ENCODE measurements at places on chromosomes 13 and 19.
A peak's percentile ranks its signal among the peaks of the same experiment; 100 is the strongest.

GRCh38 chr19:50427997-50428425 is 4.7 kb upstream of the MYBPC2 start:
- peak; percentile 44 for DNase-seq

DNA sequence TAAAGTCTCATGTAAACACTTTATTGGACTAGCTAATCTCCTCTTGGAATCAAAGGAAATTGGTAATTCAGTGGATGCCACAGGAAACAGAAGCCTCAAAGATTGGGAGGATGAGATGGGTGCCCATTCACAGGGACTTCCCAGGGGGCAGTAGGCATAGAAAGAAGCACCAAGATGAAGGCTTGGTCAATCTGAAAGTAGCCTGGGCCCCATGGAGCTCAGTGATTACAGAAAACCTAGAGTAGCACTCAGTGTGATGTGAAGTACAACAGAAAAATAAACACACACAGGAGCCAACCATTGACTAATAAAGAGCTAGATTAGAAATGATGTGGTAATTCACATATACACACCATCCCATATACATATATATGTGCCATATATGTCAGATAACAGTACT is 560.6 kb downstream of the TBC1D4 start:
- DNase-seq: no peak

GRCh38 chr13:27641711-27642502 is 20.2 kb downstream of the POLR1D start:
- no peak for DNase-seq

DNA sequence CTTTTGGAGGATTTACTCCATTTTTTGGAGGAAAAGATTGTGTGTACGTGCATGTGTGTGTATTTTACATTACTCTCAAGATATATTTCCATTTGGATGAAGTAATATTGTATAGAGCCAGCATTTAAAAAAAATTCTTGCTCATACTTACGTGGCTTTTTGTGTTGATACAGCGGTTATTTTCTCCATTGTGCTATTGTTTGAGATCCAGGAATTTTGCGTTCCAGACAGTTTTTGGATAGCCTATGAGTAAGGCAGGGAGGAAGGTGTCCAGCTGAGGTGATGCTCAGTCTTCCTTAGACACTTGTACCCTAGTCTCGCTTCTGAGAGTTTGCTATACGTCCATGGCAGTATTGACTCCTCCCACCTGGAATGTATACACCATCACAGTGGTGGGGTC is 92.2 kb upstream of the ARHGEF7 start:
- no peak for DNase-seq

DNA sequence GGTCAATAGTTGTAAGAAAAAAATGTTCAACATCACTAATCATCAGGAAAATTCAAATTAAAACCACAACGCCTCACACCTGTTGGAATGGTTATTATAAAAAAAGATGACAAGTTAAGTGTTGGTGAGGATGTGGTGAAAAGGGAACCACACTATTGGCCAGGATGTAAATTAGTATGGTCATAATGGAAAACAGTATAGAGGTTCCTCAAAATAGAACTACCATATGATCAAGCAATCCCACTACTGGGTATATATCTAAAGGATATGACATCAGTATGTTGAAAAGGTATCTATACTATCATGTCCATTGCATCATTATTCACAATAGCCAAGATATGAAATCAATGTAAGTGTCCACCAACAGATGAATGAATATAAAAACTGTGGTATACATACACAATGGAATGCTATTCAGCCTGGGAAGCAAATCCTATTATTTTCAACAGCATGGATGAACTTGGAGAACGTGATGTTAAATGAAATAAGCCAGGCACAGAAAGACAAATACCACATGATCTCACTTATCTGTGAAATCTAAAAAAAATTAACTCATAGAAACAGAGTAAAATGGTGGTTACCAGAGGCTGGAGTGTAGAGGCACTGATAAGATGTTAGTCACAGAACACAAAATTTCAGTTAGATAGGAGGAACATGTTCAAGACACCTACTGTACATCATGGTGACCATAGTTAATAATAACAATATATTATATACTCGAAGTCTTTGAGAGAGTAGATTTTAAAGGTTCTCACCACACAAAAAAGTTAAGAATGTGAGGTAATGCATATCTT is 56.6 kb downstream of the TBC1D4 start:
- DNase-seq: no peak

GRCh38 chr13:64930636-64931035 is 2299.5 kb downstream of the PCDH9 start:
- DNase-seq: no peak

DNA sequence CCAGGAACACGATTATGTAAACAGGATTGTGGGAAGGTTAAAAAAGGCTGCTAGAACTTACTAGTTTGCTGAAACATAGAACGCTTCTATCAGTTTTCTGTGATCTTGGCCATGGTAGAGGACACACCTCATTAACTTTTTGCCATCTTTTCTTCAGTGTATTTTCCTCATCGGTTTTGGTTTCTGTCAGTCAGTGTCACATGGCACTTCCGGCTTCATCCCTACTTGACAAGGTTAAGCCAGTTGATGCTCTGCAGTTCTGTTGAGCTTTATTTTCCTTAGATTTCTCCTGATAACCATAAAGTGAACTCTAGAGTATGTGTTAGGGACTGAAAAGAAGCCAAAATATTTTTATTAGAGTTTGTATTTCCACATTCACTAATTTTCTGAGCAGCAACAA is 147.5 kb downstream of the NDFIP2 start:
- DNase-seq: no peak

DNA sequence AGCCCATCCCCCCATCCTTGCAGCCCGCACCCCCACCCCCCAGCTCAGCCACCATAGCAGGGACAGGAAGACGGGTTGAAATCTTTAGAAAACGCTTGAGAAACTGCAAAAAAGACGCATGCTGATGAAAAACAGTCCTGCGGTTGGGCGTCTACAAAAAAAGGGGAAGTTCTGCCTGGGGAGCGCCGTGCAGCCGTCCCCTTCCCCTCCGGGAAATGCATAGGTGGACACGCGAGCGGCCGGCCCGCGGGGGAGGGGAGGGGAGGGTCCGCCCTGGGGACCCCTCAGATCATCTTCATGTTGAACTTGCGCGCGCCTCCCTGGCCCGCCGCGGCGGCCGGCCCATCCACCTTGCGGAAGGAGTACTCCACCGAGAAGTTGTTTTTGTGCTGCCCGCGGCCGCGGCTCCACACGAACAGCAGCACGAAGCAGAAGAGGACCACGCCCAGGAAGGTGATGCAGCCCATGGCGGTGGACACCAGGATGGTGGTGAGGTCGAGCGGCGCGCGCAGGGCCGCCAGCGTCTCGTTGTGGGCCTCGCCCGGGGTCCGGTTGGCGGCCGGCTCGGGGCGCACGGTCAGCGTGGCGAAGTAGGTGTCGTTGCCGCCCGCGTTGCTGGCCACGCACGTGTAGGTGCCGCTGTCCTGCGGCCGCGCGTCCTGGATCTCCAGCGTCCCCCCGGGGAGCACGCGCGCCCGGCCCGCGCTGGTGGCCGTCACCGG is 7.9 kb upstream of the PEAK3 start:
- DNase-seq: no peak

- no peak for DNase-seq
Measured at GRCh38 chr13:50408068-50408467, 392.8 kb downstream of the KCNRG start.

- DNase-seq: no peak
Measured at GRCh38 chr19:30001791-30002190, 59.8 kb downstream of the URI1 start.

GRCh38 chr19:16830679-16831078 is 1.5 kb downstream of the SIN3B start:
- no peak for DNase-seq

- no peak for DNase-seq
Measured at GRCh38 chr13:27587095-27587746, 33.1 kb downstream of the LNX2 start.

- DNase-seq: no peak
Measured at GRCh38 chr19:51091895-51092873, 9.5 kb upstream of the KLK14 start.

DNA sequence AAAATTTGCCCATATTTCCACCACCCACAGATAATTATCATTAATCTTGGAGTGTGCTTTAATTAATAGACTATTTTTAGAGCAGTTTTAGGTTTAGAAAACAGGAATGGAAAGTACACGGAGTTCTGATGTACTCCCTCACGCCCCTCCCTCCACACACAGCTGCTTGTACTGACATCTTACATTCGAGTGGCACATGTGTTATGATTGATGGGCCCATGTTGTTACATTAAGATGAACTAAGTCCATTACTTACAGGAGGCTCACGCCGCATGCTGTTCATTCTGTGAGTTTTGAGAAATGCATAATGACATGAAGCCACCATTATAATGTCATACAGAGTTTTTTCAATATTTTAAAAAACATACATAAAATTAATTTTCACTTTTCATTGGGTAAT is 1.2 kb upstream of the SPATA13 start:
- no peak for DNase-seq

- no peak for DNase-seq
Measured at GRCh38 chr19:10636304-10636972, 11.1 kb downstream of the SLC44A2 start.

GRCh38 chr13:95222733-95223018 is 78.6 kb downstream of the ABCC4 start:
- DNase-seq: no peak

GRCh38 chr19:8163759-8164158 is 14.4 kb upstream of the FBN3 start:
- no peak for DNase-seq

- DNase-seq: peak; percentile 80
Measured at GRCh38 chr13:50357586-50358118, 342.4 kb downstream of the KCNRG start.
